ENCODE measurements at places on chromosomes 12 and 14.

DNA sequence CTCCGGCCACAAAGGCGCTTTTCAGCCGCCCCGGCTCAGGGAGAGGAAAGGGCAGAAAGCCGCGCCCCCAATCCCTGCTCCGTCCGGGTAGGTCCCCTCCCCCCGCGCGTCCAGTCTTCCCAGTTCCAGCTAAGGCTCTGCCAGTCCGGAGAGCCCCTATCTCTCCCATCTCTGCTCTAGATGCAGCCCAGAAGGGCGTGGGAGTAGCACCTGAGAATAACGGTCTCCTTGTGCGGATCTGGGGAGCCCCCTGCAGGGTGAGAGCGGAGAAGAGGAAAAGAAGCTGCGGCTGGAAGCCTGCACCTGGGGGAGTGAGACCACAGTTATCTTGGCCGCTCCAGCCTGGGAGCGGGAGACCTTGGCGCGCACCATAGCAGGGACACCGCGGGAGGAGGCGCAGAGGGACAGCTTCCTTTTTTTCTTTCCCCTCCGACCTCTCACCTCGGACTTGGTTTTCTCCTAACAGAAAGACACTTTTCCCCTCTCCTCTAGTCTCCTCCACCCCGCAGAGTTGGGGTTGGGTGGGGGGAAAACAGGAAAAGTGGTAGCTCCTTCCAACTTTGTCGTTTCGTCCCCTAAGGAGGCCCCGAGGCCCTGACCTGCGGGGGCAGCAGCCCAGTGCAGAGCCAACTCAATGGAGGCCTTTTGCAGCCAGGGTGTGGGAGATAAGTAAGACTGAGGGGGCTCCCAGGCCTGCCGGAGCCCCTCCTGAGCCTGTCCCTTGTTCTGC is 2.4 kb downstream of the DHH start:
- DNase-seq = peak; percentile 32

- no peak for DNase-seq
Observed at GRCh38 chr14:52265253-52265652, 2.2 kb upstream of the PTGDR start.

DNA sequence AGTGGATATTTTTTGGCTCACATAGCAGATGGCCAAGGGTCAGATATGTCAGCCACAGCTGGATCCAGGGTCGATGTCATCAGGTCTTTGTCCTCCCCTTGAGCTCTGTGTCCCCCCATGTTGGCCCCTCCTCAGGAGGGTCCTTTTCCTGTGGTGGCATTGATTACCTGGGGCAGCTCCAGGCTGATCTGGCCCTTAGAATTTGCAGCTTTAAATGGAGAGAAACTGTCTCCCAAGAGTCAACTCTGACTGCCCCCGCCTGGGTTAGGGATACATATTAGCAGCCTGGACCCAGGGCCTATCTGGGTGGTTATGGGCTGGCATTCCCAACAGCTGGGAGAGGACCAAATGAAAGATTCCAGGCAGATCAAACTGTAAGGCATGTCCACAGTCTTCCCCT is 330.5 kb downstream of the RGS6 start:
- no peak for DNase-seq

DNA sequence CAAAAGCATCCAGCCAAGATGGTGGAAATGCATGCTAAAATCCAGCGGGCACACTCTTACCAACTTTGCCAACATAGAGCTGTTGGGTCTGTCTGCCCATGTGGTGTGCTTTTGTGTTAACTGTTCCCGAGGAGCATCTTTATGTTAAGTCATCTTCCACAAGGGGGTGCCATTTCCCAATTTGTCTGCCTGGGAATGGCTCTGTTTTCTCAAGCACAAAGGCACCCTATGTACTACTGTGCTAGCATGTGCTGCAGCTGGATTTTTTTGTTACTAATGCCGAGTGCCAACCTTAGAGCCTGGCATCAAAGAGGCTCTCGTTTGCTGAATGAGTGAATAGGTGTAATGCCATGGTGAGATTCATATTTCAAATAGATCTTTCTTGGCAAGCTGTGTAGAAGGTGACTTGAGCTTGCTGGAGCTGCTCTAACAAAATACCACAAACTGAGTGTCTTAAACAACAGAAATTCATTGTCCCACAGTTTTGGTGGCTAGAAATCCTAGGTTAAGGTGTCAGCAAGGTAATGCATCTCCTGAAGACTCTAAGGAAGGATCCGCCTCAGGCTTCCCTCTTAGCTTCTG is 74.3 kb downstream of the TRHDE start:
- DNase-seq = peak; percentile 77

DNA sequence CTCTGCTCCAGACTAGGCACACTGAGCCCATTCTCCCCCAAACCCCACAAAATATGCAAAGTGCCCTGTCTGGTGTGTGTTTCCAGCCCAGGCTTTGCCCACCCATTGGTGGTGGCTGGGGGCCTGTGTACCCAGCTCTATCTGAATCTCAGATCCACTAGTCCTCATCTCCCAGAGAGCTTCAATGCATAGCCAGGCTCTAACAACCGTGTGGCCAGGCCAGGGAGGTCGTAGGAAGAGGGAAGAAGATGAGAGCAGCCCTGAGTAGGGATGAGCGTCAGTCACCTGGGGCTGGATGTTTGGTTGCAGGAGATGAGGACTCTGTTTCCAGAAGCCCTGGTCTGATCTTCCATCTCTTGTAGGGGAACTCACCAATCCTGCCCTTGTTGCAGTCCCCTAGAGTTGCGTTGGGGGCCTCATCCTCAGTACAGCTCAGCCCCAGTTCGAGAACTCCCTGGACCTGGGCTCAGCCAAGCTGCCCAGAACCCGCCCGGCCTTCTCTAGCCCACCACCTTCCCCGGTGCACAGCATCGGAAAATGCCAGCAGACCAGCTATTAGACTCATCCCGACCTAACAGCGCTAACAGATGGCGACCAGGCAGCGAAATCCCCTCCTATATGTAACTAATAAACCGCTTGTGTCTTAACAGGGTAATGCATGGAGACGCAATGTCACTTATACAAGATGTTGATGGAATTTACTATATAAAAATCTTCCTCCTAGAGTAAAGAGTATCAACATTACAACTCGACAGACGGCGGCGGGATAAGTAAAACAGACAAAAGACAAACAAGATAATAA is 3.2 kb upstream of the LHX5 start:
- no peak for DNase-seq

DNA sequence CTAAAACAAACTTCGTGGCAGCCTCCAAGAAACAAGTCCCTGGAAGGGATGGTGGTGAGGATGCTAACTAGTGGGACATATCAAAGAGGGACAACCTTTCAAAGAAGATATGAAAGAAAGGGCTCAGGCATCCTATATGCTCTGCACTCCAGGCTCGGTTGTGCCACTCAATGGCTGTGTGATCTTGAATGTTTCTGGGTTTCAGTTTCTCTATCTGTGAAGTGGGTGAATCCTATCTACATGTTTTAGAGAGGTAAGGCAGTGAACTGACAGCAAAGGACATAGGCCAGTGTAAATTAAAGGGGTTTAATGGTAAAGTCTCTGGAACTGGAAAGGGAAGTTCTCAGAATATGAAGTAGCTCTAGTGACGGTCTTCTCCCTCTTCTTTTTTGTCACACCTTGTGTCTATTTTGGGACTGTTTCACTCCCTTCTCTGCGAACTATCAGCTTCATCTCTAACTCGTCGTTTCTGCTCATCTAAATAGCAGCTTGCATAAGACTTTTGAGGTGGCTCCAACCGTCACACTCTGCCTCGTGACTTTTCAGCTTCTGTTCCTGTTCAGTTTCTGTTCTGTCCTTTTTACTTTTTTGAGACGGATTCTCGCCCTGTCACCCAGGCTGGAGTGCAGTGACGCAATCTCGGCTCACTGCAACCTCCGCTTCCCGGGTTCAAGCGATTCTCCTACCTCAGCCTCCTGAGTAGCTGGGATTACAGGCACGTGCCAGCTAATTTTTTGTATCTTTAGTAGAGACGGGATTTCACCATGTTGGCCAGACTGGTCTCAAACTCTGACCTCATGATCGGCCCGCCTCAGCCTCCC is 273.6 kb downstream of the SUDS3 start:
- DNase-seq = no peak

DNA sequence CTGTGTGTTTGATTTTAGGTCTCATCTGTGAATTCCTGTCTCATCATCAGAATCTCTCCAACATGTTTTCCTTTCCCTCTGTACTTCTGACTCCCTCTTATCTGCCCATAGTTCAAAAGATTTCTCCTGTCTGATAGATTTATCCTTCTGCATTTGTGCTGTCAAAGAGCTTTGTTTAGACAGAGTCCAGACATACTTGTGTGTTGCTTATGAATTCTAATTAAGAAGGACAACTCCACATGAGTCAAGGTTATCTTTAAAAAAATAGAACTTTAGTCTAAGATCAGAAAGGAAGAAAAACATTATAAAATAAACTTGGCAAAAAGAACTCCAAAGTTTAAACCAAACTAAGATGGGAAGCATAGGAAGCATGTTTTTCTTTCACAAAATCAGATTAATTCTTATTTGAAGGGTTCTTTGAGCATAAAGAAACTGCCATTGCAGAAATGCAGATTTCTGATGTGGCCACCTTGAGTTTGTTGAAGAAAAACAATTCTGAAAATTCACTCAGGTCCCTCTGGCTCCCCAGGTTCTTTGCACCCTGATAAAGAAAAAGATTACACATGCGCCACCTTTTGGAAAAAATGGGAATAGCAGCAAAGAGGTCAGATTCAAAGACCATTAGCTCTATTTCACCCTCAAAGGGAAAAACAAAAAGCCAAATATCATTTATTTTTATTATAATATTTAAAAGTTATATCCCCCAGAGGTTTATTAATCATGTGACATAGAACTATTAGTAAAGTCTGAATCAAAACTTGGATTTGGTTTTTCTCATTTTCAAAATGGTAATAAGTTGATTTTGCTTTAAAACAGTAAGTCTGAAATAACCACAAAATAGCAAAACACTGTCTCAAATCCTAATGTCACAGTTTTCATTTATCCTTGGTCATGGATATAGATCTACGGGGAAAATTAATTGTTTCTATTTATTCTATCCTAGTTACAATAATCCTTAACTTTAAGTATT is 143.7 kb upstream of the DCN start:
- DNase-seq = peak; percentile 46

GRCh38 chr12:576615-577110 is 86.6 kb downstream of the NINJ2 start:
- no peak for DNase-seq

DNA sequence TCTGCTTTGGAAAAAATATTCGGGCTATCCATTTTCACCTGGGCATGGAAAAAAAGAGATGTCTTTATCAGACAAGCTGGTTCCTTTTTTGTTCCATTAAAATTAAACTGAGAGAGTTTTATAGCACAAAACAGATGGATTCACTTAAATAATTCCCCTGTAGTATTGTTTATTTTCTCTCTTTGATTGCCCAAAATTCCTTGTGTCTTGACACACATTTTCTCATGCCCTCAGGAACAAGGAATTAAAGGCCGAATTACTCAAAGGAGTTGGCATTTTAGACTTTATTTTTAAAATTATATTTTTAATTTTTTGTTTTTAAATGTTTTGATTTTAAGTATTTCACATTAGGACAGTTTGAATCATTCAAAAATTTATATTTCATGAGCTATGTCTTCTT is 69.6 kb upstream of the SLCO1C1 start:
- no peak for DNase-seq

DNA sequence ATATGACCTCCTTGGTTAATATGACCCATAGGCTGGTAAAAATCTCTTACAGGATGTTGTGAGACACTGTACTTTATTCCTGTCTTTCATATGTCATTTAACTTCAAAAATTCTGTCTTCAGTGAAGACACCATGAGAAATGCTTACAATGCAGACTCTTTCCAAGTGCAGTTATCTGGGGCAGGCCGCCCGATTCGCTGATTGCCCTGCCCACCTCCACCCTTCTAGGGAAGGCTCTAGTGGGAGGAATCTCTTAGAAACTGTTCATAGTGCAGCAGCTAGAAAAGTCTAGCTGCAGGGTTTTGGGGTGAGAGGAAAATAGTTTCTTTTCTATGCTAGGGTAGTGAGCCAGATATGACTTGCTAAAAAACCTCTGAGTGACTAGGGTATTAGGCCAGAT is 15.0 kb upstream of the CIPC start:
- no peak for DNase-seq

GRCh38 chr12:104506676-104507401 is 50.1 kb downstream of the CHST11 start:
- DNase-seq = no peak

DNA sequence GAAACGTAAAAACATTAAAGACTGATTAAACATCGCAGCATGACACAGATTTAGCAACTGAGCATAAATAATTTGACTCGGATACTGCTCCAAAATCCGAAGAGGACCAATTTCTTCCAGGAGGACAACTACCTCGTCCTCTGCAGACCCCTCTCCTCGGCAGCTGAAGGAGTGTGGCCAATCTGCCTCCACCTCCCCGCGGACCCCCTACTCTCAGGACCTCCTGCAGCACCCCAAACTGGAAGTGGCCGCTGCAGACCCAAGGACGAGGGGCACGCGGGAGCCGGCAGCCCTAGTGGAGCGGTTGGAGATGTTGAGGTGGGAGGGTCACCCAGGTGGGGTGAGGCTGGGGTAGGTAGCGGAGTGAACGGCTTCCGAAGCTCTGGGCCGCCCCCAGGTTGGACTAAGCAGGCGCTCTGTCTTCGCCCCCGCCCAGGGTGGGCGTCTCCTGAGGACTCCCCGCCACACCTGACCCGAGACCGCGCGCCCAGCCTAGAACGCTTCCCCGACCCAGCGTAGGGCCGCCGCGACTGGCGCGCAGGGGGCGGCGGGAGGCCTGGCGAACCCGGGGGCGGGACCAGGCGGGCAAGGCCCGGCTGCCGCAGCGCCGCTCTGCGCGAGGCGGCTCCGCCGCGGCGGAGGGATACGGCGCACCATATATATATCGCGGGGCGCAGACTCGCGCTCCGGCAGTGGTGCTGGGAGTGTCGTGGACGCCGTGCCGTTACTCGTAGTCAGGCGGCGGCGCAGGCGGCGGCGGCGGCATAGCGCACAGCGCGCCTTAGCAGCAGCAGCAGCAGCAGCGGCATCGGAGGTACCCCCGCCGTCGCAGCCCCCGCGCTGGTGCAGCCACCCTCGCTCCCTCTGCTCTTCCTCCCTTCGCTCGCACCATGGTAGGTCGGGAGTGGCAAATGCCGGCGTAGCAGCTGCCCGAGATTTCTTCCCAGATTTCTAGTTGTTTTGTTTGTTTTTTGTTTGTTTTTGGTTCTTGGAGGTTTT is at the start of gene CALM1:
Gene CALM1, plus strand, starts transcription at position 689 of the 999 bp plus-strand sequence. Its CDS starts 202 bp downstream, at position 891.
- DNase-seq = peak; percentile 95

- DNase-seq = peak; percentile 76
Observed at GRCh38 chr12:92927436-92928281, 1.4 kb downstream of the EEA1 start.

GRCh38 chr14:102973706-102974285 is 51.3 kb downstream of the AMN start:
- DNase-seq = no peak

- DNase-seq = peak; percentile 45
Observed at GRCh38 chr14:99273766-99274345, 1.9 kb upstream of the BCL11B start.
